Chondrocyte (in vitro differentiated cells): ENCODE measurements at places on chromosomes 2 and 18. TPM values are rescaled to one million over a fixed set of nuclear protein-coding genes. Genes with fewer than 3 reads are reported as not detected.
A peak's percentile ranks its signal among the peaks of the same experiment; 100 is the strongest.

CRYGC gene
- not detected in 3 replicates for total RNA-seq

SCYGR2 gene
- total RNA-seq, result not detected in 3 replicates

ZFP36L2 gene
- 95.8 to 103 TPM (median 98.3 TPM) in 3 replicates for total RNA-seq

FMNL2 gene
- 31.5 to 42.3 TPM (median 33.9 TPM) in 3 replicates for total RNA-seq

DNA sequence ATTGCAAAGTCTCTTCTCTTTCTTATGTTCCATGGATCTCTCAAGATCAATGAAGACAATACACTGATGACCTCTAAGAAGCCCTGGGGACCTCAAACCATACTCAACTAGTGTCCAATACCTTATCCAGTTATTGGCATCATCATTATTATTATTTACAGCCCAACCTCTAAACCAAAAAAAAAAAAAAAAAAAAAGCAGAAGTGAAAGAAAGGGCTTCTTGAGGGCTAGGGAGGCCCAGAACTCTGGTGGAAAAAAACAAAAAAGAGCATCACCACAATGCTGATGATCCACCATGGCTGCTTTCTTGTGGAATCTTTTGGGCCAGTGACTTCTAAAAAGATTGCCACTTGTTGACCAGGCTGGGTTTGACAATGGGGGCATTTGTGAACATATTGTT lies 324.9 kb downstream of the LPIN1 start:
- DNase-seq, result no peak
- no peaks in the 10 kb centered on the region for H3K27me3 ChIP-seq
- H3K27ac ChIP-seq, result no peak overlapping the region
- no peaks in the 10 kb centered on the region for H3K36me3 ChIP-seq

- no peaks in the 10 kb centered on the region for H3K27me3 ChIP-seq
- H3K4me1 ChIP-seq, result peaks cover 48% of the 10 kb centered on the region
- DNase-seq, result no peak
- H3K27ac ChIP-seq, result peak overlapping the region; percentile 8
- H3K36me3 ChIP-seq, result no peaks in the 10 kb centered on the region
Observed at GRCh38 chr2:201907563-201907881, 101.2 kb downstream of the CDK15 start.

DNA sequence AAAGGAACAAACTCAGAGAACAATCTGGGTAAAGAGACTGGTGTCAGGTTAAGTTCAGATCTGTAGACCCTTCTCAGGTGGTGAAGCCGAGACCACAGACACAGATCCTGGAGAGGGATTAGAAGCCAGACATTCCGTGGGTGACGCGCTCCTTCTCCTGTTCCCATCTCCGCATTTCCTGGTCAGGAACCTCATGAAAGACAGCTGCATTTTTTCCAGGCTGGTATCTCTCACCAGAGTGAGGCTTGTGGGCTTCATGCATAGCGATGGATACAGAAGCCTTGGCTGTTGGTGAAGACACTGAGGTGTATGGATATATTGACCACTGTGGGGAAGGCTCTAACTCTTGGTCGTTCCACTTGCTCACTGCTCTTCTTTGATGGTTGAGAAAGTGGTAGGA lies 152.6 kb downstream of the FAM210A start:
- no peak overlapping the region for H3K27ac ChIP-seq
- no peaks in the 10 kb centered on the region for H3K36me3 ChIP-seq
- DNase-seq, result no peak
- peaks cover 50% of the 10 kb centered on the region for H3K4me1 ChIP-seq
- H3K27me3 ChIP-seq, result no peaks in the 10 kb centered on the region
- no peak overlapping the region for H3K4me3 ChIP-seq

- peaks cover 44% of the 10 kb centered on the region for H3K4me1 ChIP-seq
- no peak for DNase-seq
- H3K4me3 ChIP-seq, result no peak overlapping the region
- no peaks in the 10 kb centered on the region for H3K36me3 ChIP-seq
- no peaks in the 10 kb centered on the region for H3K27me3 ChIP-seq
- H3K27ac ChIP-seq, result no peak overlapping the region
Observed at GRCh38 chr2:74763962-74764428, 69.9 kb upstream of the HK2 start.

GRCh38 chr2:43634604-43635306 lies 2.3 kb upstream of the PLEKHH2 start:
- peak overlapping the region; percentile 90 for H3K27ac ChIP-seq
- H3K4me3 ChIP-seq, result peak overlapping the region; percentile 26
- H3K36me3 ChIP-seq, result peaks cover 1% of the 10 kb centered on the region
- H3K27me3 ChIP-seq, result no peaks in the 10 kb centered on the region

- peaks cover 2% of the 10 kb centered on the region for H3K36me3 ChIP-seq
- no peaks in the 10 kb centered on the region for H3K27me3 ChIP-seq
- peak overlapping the region; percentile 62 for H3K27ac ChIP-seq
- no peak for DNase-seq
- no peak overlapping the region for H3K4me3 ChIP-seq
- H3K4me1 ChIP-seq, result peaks cover 50% of the 10 kb centered on the region
Observed at GRCh38 chr2:69033461-69034095, 20.6 kb downstream of the ANTXR1 start.

DNA sequence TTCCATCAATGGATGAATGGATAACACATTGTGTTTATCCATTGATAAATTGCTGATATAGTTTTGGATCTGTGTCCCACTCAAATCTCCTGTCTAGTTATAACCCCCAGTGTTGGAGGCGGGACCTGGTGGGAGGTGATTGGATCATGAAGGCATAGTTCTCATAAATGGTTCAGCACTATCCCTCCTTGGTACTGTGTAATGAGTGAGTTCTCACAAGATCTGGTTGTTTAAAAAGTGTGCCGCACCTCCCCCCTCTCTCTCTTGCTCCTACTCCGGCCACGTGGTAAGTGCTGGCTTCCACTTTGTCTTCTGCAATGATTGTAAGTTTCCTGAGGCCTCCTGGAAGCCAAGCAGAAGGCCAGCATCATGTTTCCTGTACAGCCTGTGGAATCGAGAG lies 23.9 kb upstream of the SPATA3 start:
- H3K4me3 ChIP-seq, result no peak overlapping the region
- peaks cover 11% of the 10 kb centered on the region for H3K4me1 ChIP-seq
- H3K36me3 ChIP-seq, result no peaks in the 10 kb centered on the region
- no peaks in the 10 kb centered on the region for H3K27me3 ChIP-seq
- no peak for DNase-seq

- H3K4me3 ChIP-seq, result no peak overlapping the region
- DNase-seq, result no peak
- peaks cover 15% of the 10 kb centered on the region for H3K4me1 ChIP-seq
- H3K27me3 ChIP-seq, result no peaks in the 10 kb centered on the region
- peaks cover 9% of the 10 kb centered on the region for H3K36me3 ChIP-seq
Observed at GRCh38 chr2:100870652-100871531, 51.0 kb downstream of the NPAS2 start.
